Thymus (tissue), 14 donors: ENCODE measurements at places on chromosomes 2 and 18. TPM values are rescaled to one million over a fixed set of nuclear protein-coding genes. Genes with fewer than 3 reads are reported as not detected.

PPP1R1C gene
- 35.9 TPM for total RNA-seq

NCKAP1 gene
- total RNA-seq = 23.7 TPM

SULT1C4 gene
- total RNA-seq = 3.6 TPM

ANKRD30BL gene
- total RNA-seq = 0.19 TPM

TUBA4B gene
- total RNA-seq = 0.05 TPM

TMEM169 gene
- total RNA-seq = 1.1 TPM

ARHGAP15 gene
- total RNA-seq = 182 TPM

GRCh38 chr2:26605195-26605998 lies 35.8 kb downstream of the CIB4 start:
- no peaks in the 10 kb centered on the region for H3K36me3 ChIP-seq
- no peak overlapping the region for H3K27ac ChIP-seq
- no peaks in the 10 kb centered on the region for H3K27me3 ChIP-seq
- no peak overlapping the region for H3K4me3 ChIP-seq

DNA sequence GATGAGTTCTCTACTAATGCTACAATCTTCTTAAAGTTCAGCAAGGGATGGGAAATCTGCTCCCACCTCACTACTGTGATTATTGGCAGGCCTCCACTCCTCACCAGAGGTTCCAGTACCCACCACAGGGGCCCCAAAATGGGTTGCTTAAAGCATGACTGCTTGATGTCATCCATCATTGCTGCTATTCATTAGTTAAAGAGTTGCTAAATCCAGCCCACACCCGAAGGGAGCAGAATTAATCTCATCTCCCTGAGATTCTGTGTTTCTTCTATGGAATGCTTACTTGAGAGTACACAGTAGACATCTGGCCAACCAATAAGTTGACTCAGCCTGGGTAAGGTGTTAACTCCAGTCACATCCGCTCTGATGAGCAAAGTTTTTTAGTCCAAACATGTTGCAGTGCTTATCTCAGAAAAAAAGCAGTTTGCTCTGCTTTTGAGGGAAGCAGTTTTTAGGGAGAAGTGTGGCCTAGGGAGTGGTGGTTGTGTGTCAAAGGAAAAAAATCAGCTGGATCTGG lies 690.2 kb upstream of the POU3F3 start:
- H3K27me3 ChIP-seq = no peaks in the 10 kb centered on the region
- no peaks in the 10 kb centered on the region for H3K4me1 ChIP-seq
- H3K4me3 ChIP-seq = no peak overlapping the region
- H3K27ac ChIP-seq = no peak overlapping the region

DNA sequence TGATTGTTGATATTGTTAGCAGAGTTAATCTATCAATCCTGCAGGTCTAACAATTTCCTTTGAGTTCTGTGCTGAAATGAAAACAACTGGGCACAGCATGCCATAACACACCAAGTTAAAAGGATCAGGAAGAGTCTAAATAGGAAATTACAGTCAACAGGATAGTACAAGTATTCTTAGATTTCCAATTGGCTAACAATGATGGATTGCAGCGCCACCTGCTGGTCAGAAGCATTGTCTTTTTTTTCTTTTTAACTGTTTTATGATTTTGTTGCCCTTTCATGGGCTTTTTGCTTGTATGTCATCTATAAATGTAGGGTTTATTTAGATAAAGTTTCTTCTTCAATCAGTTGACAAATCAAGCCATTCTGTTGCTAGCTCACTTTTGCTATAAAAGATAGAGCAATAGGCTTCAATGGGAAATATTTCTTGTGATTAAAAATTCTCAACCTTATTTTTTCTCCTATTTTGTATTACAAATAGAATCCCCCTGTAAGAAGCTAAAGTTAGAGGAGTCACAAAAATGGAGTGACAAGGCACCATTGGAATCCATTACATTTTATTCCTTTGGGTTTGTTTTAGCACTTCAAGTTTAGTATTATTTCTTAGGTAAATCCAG lies 40.8 kb upstream of the RPRM start:
- no peaks in the 10 kb centered on the region for H3K4me1 ChIP-seq
- H3K27me3 ChIP-seq = no peaks in the 10 kb centered on the region
- peak; percentile 34 for DNase-seq
- H3K4me3 ChIP-seq = no peak overlapping the region

DNA sequence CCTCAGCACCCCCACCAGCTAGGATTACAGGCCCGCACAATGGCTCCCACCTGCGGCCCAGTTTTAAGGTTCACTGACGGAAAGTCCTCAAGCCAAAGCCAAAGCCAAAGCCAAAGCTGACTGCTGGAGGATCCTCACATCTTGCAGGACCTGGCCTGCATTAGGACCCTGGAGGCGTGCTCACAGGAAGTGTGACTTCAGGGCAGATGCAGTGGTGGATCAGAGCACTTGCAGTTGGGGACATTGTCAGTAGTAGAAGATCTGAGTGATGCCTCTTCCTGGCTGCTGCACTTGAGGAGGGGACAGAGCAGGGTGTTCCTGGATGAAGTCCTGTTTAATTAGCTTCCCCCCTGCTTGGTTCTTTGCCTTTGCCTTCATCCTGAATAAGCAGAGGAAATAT lies 69.0 kb upstream of the ALPP start:
- H3K36me3 ChIP-seq = peaks cover 4% of the 10 kb centered on the region
- peak; percentile 78 for DNase-seq
- H3K27ac ChIP-seq = peak overlapping the region; percentile 98
- H3K4me3 ChIP-seq = no peak overlapping the region

GRCh38 chr2:60053791-60054190 lies 499.7 kb downstream of the BCL11A start:
- peak; percentile 67 for DNase-seq
- H3K36me3 ChIP-seq = peaks cover 4% of the 10 kb centered on the region
- H3K4me1 ChIP-seq = peaks cover 35% of the 10 kb centered on the region
- no peaks in the 10 kb centered on the region for H3K27me3 ChIP-seq
- no peak overlapping the region for H3K4me3 ChIP-seq
- peak overlapping the region; percentile 8 for H3K27ac ChIP-seq

- H3K27ac ChIP-seq = peak overlapping the region; percentile 16
- no peaks in the 10 kb centered on the region for H3K27me3 ChIP-seq
- peaks cover 9% of the 10 kb centered on the region for H3K36me3 ChIP-seq
- peaks cover 54% of the 10 kb centered on the region for H3K4me1 ChIP-seq
- no peak for DNase-seq
Observed at GRCh38 chr2:136119717-136120675, 2.0 kb upstream of the CXCR4 start.

- H3K27me3 ChIP-seq = no peaks in the 10 kb centered on the region
- DNase-seq = peak; percentile 61
- H3K4me1 ChIP-seq = no peaks in the 10 kb centered on the region
- H3K4me3 ChIP-seq = no peak overlapping the region
- H3K27ac ChIP-seq = peak overlapping the region; percentile 23
- H3K36me3 ChIP-seq = no peaks in the 10 kb centered on the region
Observed at GRCh38 chr2:177753682-177754491, 318.7 kb downstream of the PDE11A start.

GRCh38 chr2:218023636-218024035 lies 20.8 kb upstream of the TNS1 start:
- H3K36me3 ChIP-seq = no peaks in the 10 kb centered on the region
- no peak overlapping the region for H3K27ac ChIP-seq
- no peaks in the 10 kb centered on the region for H3K4me1 ChIP-seq
- DNase-seq = no peak
- H3K4me3 ChIP-seq = no peak overlapping the region

DNA sequence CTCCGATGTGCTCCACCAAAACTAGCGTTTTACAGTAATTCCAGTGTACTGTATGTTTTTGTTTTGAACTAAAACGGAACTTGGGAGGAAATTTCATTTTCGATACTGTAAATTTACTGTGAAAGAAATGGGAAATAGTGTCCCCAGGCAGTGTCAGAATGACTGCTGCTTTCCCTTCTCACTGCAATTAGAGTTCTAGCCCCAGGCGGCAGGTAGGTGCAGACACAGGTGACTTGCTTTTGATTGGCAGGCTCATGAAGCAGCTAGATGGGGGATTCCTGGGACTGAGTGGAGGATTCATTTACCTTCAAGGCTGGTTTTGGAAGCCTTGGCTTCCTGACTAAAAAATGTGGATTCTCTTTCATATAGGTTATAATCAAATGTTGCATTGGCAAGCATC lies 27.0 kb downstream of the RPRM start:
- H3K27ac ChIP-seq = no peak overlapping the region
- no peaks in the 10 kb centered on the region for H3K36me3 ChIP-seq
- no peak overlapping the region for H3K4me3 ChIP-seq
- DNase-seq = no peak
- H3K4me1 ChIP-seq = no peaks in the 10 kb centered on the region

GRCh38 chr2:33425161-33425560 lies 51.3 kb upstream of the RASGRP3 start:
- H3K27me3 ChIP-seq = no peaks in the 10 kb centered on the region
- no peak overlapping the region for H3K27ac ChIP-seq
- H3K4me1 ChIP-seq = no peaks in the 10 kb centered on the region
- DNase-seq = no peak
- no peak overlapping the region for H3K4me3 ChIP-seq

DNA sequence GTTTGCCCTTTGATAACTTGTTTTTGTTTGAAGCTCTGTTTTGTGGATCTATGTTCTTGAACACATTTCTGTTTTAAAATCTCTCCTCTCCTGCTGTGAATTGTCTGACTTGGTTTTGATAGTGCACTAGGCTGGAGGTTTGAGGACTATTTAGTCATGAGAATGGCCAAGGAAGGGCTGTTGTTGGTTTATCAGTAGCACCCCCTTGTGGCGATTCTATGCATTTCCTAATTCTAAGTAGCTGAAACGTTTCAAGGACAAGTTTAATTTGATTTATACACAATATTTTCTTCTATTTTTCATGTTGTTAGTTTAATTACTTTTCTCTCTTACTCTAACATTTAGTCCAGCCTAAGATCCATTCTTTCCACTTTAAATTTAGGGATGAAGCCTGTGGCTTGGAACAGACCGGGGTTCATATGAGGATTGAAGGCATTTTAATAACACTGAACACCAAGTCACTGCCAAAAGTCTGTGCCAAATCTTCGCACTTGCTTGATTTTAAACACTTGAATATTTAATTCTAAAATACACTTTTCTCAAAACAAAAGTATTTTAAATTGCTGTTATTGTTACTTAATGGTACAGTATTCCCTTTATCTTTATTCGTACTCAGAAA lies 166.0 kb downstream of the SOCS6 start:
- H3K4me1 ChIP-seq = no peaks in the 10 kb centered on the region
- H3K27ac ChIP-seq = no peak overlapping the region
- peak; percentile 12 for DNase-seq

GRCh38 chr2:229851870-229852269 lies 69.9 kb downstream of the TRIP12 start:
- H3K27me3 ChIP-seq = no peaks in the 10 kb centered on the region
- no peak overlapping the region for H3K27ac ChIP-seq
- no peak overlapping the region for H3K4me3 ChIP-seq
